ENCODE measurements at places on chromosomes 3 and 15.

DNA sequence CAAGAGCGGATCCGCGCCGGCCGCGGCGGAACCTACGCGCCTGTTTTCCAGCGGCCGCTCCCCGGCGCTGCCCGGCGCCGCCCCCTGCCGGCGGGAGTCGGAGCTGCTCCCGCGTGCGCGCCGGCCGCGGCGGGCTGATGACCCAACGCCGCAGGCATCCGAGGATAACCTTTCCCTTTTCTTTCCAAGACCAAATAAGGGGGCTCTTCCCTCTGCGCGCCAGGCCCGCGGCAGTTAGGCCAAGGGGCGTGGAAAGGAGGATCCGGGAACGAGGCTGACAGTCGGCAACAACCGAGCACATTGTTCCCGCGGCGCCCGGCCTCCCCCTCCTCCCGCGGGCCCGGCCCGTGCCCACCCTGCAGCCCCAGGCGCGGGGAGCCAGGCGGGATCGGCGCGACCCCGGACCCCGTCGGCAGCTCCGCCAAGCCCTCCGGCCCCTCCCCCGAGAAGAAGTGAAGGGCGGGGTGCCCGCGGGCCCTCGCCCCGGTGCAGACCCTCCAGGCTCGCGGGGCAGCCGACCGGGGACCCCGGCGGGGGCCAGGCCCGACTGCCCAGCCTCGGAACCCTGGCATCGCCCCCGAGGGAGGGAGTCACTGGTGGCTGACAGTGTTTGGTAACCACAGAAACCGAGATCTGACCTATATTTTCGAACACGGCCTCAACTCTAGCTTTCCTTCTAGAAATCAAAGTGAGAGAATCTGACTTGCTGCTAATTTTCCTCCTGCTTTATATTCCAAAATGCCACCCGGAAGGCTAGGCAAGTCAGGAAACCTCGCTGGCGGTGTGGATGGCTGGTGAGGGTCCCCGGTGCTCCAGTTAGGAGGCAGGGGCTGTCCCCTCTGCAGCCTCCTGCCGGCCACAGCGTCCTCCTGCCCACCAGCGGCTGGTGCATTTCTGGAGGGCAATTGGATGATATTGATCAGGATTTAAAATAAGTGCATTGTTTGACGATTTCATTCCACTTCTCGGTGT is 45.6 kb upstream of the SYNM start:
- no peak for DNase-seq

DNA sequence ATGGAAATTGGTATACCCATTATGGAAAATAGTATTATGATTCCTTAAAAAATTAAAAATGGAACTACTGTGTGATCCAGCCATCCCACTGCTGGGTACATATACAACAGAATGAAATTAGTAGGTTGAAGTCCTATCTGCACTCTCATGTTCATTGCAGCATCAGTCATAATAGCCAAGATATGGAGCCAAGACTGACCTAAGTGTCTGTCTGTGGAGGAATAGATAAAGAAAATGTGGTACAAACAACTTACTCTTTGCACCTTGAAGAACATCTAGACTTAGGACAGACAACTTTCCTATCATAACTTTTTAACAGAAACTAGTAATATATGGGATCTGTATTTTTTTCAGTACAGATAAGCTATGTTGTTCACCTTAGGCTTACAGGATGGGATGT is 30.0 kb upstream of the PPARG start:
- no peak for DNase-seq

DNA sequence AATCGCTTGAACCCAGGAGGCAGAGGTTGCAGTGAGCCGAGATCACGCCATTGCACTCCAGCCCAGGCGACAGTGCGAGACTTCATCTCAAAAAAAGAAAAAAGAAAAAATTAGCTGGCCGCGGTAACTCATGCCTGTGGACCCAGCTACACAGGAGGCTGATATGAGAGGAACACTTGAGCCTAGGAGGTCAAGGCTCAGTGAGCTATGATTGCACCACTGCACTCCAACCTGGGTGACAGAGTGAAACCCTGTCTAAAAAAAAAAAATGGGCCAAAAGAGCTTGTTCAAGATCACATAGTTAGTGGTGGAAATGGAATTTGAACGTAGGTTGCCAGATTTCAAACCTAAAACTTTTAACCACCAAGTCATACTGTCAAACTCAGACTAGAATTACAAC is 46.2 kb upstream of the PPP4R2 start:
- DNase-seq: no peak

DNA sequence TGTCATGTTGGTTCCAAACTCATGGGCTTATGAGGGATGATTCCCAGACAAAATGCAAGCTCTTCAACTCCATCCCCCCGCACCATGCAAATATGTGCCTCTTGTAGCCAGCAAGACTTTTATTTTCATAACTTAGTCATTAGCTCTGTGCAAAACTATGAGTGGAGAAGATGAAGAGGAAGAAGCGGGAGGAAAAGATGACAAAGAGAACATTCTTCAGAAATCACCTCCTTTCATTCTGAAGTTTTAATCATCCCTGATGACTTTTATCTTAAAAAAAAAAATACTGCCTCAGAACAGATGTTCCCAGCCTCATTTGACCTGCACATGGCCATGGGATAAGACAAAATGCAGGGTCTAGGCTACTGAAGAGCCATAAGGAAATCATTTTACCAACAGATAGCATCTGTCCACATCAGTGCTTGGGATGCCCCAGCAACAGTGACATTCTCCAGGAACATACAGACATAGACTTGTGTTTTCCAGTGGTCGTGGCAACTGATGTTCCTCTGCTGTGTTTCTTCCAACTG is 145.5 kb downstream of the WNT5A start:
- no peak for DNase-seq

DNA sequence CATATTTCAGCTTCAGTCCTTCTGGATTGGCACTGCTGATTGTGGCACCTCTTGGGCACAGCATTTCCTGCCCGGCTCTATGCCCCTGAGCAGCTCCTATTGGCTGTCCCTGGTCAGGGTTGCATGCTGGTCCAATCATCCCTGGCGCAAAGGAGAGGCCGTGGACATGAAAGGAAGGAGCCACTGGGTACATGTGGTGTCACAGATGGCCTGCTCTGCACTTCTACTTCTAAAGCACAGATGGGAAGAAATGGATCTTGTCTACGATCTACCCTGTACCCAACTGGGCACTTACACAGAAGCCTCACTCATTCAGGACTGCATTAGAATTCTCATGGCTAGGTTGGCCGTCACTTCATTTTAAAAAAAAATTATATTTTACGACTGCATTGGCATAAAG is 232.5 kb downstream of the SHQ1 start:
- DNase-seq: no peak

DNA sequence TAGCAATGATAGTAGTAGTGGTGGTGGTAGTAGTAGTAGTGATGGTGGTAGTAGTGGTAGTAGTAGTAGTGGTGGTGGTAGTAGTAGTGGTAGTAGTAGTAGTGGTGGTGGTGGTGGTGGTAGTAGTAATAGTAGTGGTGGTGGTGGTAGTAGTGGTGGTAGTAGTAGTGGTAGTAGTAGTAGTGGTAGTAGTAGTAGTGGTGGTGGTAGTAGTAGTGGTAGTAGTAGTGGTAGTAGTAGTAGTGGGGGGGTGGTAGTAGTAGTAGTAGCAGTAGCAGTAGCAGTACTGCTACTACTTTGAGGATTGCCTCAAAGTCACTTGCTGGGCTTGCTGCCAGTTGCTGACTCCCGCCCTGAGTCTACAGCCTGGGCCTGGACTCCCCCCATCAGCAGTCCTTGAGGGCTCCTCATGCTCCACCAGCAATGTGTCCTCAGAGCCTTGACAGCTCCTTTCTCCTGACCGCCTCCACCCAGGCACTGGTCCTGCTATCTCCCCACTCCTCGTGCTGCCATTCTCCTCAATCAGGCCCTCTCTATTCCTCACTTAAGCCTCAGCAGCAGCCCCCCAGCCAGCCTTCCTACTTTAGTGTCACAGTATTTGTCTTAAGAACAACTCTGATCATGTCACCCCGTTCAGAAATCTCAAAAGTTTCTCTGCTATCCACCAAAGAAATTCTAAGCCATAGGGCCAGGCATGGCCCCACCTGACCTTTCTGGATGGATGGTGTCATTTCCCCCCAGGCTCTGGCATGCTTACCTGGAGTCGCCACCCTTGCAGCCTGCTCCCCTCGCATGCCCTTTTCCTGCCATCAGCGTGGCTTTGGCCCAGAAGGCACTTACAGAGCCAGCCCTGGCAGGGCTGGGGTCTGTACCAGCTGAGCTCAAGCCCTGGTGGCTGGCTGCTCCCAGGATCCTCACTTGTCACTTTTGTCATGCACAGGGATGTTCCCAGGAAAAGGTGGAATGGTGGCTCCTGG is 45.6 kb downstream of the DLEC1 start:
- no peak for DNase-seq

- no peak for DNase-seq
Observed at GRCh38 chr3:127114337-127115070, 78.4 kb upstream of the PRR23E start.

DNA sequence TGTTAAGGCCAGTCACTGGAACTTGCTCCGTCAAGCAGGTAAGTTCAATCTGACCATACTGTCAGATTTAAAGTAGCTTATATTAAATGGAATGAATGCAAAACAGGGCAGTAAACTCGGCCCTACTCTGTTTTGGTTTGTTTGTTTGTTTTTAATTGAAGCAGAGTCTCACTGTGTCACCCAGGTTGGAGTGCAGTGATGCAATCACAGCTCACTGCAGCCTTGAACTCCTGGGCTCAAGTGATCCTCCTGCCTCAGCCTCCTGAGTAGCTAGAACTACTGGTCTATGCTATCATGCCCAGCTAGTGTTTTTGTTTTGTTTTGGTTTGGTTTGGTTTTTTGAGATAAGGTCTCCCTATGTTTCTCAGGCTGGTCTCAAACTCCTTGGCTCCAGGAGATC is 305.0 kb downstream of the FEZF2 start:
- no peak for DNase-seq

GRCh38 chr3:138950006-138950644 is 3.1 kb downstream of the FOXL2NB start:
- DNase-seq: no peak

GRCh38 chr15:31234815-31235214 is 91.8 kb upstream of the KLF13 start:
- no peak for DNase-seq

DNA sequence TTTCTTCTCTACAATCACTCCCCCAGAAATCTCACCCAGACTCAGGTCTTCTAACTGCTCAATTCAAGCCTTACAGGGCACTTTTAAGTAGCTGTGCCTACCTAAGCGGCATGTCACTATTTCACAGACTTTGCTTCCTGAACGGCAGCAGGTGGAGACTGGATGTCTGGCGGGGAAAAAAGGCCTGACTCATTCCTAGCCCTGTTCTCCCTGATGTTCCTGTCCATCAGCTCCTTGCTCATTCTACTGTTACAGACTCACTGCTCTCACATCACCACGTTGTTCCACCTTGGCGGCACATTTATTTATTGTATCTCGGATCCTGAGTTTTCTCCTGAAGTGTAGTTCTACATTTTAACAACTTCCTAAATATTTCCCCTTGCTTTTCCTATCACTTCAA is 52.6 kb upstream of the ATP11B start:
- peak; percentile 30 for DNase-seq

DNA sequence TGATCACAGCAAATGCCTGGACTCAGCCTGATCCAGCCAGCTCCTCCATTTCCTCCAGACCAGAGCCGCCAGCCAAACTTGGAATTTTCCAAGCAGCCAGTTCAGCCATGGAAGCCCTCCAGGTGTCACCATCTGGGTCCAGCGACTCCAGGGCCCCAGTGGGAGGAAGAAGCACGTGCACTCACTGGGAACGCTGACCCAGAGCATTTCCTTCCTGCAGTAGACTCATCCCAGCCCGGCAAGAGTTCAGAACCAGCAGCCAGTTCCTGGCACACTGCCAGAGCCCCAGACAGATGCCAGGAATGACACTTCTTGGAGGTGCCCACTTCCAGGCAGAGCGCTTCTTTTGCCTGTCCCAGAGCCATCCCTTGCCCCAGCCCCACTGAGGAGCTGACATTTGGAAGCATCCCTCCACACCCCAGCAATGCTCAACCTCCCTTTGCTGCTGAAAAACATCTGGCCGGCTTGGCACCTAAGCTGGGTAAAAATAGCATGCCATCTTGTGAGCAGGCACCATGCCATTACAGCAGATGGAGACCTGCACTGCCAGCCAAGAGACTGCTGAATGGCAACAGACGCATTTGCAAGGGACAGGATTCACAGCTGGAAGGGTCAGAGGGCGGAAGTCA is 460.3 kb upstream of the PROK2 start:
- no peak for DNase-seq

DNA sequence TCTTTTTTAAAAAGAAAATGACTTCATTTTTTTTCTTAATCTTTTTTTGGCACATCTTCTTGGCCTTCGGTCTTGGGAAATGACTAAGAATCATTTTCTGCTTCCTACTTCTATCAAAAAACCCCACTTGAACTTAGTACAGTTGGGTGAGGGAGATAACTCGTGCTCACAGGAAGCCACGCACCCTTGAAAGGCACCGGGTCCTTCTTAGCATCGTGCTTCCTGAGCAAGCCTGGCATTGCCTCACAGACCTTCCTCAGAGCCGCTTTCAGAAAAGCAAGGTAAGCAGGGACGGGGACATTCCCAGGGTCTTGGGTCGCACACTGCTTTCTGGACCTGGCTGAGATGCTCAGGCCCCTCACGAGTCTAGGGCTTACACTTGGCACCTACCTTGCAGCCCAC is at the start of gene CCR4:
CCR4 (plus strand) TSS at position 235 of the 402 bp plus-strand sequence. CDS start 1,779 bp downstream, outside the sequence.
- no peak for DNase-seq

DNA sequence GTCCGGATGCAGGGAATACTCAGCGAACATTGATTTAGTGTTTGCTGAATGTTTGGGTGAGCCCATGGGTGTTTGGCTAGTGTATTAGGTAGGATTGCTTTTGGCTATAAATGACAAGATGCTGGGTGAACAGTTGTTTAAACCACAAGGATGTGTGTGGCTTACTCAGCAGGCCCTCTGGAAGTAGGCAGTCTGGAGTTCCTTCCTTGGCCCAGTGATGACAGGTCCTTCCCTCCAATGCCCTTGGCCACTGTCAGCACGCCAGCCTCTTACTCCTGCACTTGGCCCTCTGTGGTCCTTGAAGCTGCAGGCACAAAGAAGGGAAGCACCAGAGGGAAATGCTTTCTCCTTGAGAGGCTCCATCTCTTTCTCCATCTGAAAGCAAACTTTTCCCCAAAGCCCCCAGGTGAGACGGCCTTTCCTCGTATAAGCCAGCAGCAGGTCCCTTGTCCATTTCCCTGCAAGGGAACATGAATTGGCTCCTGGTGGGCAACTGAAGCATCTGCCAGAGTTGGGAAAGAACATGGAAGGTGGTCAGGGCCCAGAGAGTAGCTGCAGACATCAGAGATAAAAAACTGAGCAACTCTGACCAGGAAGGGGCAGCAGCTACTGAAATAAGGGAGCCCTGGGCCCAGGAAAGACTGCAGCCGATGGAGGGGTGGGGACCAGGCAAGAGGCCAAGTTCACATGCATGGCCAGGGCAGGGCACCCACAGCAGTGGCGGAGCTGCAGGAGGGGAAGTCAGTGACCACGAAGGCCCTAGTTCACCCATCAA is 105.0 kb downstream of the TPRA1 start:
- no peak for DNase-seq

GRCh38 chr15:25508369-25509002 is 69.7 kb upstream of the UBE3A start:
- DNase-seq: no peak

GRCh38 chr15:85492406-85492805 is 112.0 kb downstream of the AKAP13 start:
- no peak for DNase-seq

- peak; percentile 98 for DNase-seq
Observed at GRCh38 chr3:111768571-111769100, 90.4 kb upstream of the PHLDB2 start.

GRCh38 chr3:138461246-138461645 is 26.8 kb downstream of the ESYT3 start:
- DNase-seq: no peak

- no peak for DNase-seq
Observed at GRCh38 chr15:77484994-77485393, 64.3 kb downstream of the HMG20A start.
